Osteocyte (in vitro differentiated cells): ENCODE measurements at places on chromosomes 2 and 18. TPM values are rescaled to one million over a fixed set of nuclear protein-coding genes. Genes with fewer than 3 reads are reported as not detected.

- H3K4me3 ChIP-seq, result no peak overlapping the region
- H3K4me1 ChIP-seq, result no peaks in the 10 kb centered on the region
- H3K27ac ChIP-seq, result no peak overlapping the region
- no peaks in the 10 kb centered on the region for H3K36me3 ChIP-seq
- no peaks in the 10 kb centered on the region for H3K27me3 ChIP-seq
Observed at GRCh38 chr2:44498551-44498950, 136.8 kb downstream of the CAMKMT start.

DNA sequence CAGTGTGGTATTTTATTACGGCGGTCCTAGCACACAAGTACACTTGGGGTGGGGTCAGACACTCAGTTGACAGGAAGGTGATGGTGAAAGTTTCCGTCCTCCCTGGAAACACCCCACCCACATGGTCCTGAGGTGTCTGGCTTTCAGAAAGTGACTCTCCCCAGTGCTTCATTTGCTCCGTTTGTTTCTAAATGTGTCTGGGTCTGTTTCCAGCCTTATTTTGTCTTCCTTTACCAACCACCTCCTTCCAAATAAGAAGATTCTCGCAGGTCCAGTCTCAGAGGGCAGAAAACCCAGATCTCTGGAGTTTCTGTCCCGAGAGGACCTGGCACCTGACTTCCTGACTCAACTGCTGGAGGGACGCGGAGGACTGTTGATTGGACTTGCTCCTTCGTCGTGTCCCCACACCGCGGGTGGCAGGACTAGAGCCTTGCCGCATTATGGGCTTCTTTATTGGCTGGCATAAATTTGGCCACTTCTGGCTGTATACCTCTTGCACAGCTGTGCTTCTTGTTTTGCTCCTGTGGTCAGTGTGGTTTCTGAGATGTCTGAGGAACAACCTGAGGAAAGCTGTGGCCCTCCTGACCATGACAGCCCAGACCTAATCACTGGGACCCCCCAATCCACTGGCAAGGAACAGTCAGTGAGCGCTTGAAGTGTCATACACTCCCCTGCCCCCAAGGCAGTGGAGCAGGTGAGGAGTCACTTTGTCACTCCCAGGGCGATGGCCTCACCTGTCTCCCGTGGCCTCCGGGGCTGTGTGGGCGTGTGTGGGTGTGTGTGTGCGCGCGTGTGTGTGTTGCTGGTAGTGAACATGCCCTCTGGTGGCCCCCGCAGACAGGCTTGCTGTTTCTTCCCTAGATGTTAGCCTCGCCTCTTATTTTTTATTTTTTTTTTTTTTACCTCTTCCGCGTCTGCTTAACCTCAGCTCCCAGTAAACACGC is 45.6 kb downstream of the MEX3C start:
- no peak overlapping the region for H3K27ac ChIP-seq
- H3K4me3 ChIP-seq, result no peak overlapping the region
- H3K4me1 ChIP-seq, result no peaks in the 10 kb centered on the region
- peaks cover 5% of the 10 kb centered on the region for H3K27me3 ChIP-seq
- H3K36me3 ChIP-seq, result no peaks in the 10 kb centered on the region
- no peak for DNase-seq

DNA sequence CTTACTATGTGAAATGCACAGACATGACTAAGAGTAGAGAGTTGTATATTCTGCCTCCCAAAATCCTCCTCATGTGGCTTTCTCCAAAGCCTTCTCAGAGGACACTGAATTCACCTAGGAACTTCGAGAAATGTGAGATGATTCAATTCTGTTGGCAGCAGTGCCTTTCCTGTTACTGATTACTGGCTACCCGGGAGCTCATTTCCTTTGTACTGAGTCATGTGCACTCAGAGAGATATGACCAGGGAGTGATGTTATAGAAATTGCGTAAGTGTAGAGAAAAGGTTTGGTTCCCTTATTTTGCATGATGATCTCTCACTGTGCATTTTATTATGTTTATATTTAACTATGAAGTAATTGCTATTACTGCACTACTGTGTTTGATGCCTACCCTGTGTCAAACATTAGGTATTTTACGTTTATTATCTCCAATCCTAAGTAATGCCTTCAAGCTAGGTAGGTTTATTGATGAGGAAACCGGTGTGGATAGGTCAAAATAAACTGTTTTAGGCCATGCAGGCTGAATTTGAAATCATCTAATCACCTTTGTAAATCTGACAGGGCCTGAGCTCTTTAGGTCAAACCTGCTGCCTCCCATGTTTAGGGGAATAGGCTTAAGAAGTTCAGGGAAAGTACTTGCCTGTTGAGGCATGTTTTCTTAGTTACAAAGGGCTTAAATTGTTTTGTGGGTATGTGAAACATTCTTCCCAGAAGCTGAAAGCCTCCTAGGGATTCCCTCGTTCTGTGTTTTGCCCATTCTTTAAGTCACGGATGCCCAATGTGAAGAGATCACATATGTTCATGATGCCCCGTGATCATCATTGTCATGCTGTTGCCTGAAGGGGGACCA is 86.8 kb downstream of the FMNL2 start:
- no peaks in the 10 kb centered on the region for H3K27me3 ChIP-seq
- H3K27ac ChIP-seq, result peak overlapping the region; percentile 87
- peaks cover 39% of the 10 kb centered on the region for H3K4me1 ChIP-seq
- no peak for DNase-seq
- no peak overlapping the region for H3K4me3 ChIP-seq

GRCh38 chr2:217437290-217437870 is 565.4 kb downstream of the TNS1 start:
- DNase-seq, result no peak
- no peak overlapping the region for H3K27ac ChIP-seq
- H3K4me3 ChIP-seq, result no peak overlapping the region
- no peaks in the 10 kb centered on the region for H3K36me3 ChIP-seq

DNA sequence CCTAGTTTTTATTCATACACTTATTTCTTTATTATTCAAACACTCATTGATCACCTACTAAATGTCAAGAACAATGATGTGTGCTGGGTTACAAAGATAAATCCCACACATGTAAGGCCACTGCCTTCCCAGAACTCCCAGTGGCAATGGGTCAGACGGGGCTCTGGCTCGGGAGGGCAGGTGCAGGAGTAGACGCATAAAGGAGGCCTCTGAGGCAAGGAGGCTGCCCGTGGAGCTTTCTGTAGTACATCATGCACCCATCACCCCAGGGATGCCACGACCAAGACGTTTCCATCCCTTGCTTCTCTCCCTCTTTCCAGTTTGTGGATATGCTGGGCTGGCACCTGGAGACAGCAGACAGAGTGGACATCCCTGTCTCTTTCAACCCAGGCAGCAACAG is 153.2 kb upstream of the TTC39C start:
- no peak for DNase-seq
- H3K36me3 ChIP-seq, result no peaks in the 10 kb centered on the region
- H3K27me3 ChIP-seq, result no peaks in the 10 kb centered on the region
- no peak overlapping the region for H3K27ac ChIP-seq
- H3K4me1 ChIP-seq, result peaks cover 32% of the 10 kb centered on the region
- H3K4me3 ChIP-seq, result no peak overlapping the region

DNA sequence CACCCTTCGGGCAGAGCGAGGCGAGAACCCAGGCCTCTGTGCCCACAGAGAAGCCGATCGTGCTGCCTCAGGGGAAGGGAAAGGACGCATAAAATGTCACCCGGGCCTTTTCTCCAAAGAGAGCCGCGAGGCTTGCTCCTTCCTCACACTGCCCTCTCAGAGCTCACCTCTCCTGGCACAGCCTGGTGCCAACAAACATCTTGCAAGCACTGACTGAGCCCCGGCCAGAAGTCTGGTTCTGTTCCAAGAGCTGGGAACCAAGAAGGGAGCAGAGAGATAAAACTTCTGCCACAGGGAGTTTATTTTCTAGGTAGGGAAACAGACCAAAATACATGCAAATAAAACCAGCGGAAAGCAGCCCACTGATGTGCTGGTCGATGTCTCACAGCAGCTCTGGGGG is 13.6 kb upstream of the ADI1 start:
- H3K27me3 ChIP-seq, result no peaks in the 10 kb centered on the region
- no peak for DNase-seq
- H3K4me3 ChIP-seq, result no peak overlapping the region
- peaks cover 23% of the 10 kb centered on the region for H3K4me1 ChIP-seq
- no peak overlapping the region for H3K27ac ChIP-seq

TEKT4 gene
- not detected in 2 replicates for total RNA-seq

DNA sequence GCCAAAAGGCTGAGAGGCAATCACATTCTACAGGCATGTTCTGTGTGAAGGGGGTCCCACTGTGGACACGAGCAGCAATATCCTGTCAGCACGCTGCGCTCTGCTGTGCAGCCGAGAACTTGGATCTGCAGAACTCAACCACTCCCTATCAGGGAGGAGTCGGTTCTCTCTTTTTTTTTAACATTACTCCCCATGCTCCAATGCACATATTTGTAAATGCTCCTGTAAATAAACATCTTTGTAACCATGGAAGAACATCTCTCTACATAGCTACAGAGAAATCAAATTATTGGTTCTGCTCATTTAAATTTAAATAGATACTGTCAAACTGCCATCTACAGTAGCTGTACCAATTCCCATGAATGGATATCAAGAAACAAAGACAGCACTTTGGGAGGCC is 3.0 kb upstream of the ANKRD23 start:
- H3K27ac ChIP-seq, result no peak overlapping the region
- peaks cover 12% of the 10 kb centered on the region for H3K36me3 ChIP-seq
- H3K4me1 ChIP-seq, result peaks cover 2% of the 10 kb centered on the region
- H3K4me3 ChIP-seq, result no peak overlapping the region
